Astrocyte (in vitro differentiated cells and primary cell): ENCODE measurements at places on chromosomes 1 and 21. TPM values are rescaled to one million over a fixed set of nuclear protein-coding genes. Genes with fewer than 3 reads are reported as not detected.

- no peaks in the 10 kb centered on the region for H3K36me3 ChIP-seq
- no peak overlapping the region for H3K4me3 ChIP-seq
- H3K27ac ChIP-seq, result no peak overlapping the region
Observed at GRCh38 chr1:53728196-53728595, 10.8 kb downstream of the GLIS1 start.

DNA sequence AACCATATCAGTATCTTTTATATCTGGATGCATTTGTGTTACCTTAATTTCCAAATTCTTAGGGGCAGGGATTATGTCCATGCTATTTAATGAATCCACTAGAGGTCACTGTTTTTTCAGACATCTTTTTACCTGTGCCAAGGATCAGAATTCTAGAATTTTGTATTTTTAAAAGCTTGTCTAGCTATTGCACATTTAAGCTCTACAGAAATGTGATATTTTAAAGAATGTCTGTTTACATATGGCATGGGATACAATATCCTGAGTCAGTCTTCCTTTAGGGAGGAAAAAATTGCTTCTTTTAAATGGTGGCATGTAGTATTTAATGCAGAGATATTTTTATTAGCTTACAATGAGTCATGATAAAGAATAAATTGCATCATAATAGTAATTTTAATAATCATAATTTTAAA lies 11.3 kb downstream of the RPAP2 start:
- H3K27ac ChIP-seq, result no peak overlapping the region
- no peak for DNase-seq
- H3K4me3 ChIP-seq, result no peak overlapping the region
- no peaks in the 10 kb centered on the region for H3K27me3 ChIP-seq
- peaks cover 23% of the 10 kb centered on the region for H3K36me3 ChIP-seq

DNA sequence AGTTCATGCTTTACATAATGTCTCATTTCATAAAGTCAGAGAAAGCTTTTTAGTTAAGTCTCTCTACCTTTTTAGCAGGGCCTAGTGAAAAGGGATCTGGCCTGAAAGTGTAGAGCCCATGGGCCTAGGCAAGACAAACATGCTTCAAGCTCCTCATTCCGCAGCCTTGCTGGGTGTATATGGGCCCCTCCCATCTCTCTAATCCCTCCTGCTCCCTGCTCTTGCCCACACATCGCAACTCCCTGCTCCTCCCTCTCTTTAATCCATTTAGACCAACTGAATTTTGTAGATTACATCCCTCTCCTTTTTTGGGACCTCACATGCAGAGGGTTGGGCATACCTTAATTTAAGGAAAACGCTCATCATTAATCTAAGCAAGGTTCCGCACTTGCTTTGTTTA lies 42.3 kb upstream of the CCDC190 start:
- no peak overlapping the region for H3K4me3 ChIP-seq
- H3K4me1 ChIP-seq, result peaks cover 47% of the 10 kb centered on the region
- no peaks in the 10 kb centered on the region for H3K27me3 ChIP-seq
- no peak overlapping the region for H3K27ac ChIP-seq
- H3K36me3 ChIP-seq, result no peaks in the 10 kb centered on the region
- no peak for DNase-seq

GRCh38 chr1:61654067-61654466 lies 70.9 kb downstream of the TM2D1 start:
- H3K36me3 ChIP-seq, result no peaks in the 10 kb centered on the region
- DNase-seq, result no peak
- no peak overlapping the region for H3K4me3 ChIP-seq
- no peaks in the 10 kb centered on the region for H3K4me1 ChIP-seq
- H3K27me3 ChIP-seq, result no peaks in the 10 kb centered on the region
- H3K27ac ChIP-seq, result no peak overlapping the region

DNA sequence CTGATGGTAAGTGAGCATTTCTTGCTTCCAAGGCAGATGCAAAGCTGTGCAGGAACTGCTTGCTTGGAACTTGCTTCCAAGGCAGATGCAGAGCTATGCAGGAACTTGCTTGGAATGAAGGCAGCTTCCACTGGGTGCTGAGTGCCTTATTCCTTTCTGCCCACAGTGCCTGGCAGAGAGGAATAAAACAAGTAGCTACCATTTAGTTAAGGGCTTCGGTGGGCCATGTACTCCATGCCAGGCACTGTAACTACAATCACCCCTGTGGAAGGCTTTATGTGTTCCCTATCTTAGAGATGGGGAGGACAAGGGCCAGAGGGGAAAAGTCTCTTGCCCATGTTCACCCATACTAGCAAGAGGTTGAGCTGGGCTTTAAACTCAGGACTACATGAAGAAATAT lies 8.3 kb downstream of the MROH7 start:
- H3K27ac ChIP-seq, result no peak overlapping the region
- H3K36me3 ChIP-seq, result no peaks in the 10 kb centered on the region
- no peak overlapping the region for H3K4me3 ChIP-seq
- H3K27me3 ChIP-seq, result peaks cover 10% of the 10 kb centered on the region

The ALX3 gene
- not detected in 2 replicates for total RNA-seq

The C1orf141 gene
- not detected in 2 replicates for total RNA-seq
